ENCODE measurements at places on chromosomes 1 and 21.

GRCh38 chr1:157996433-157996832 lies 3.0 kb downstream of the KIRREL1 start:
- no peak for DNase-seq

DNA sequence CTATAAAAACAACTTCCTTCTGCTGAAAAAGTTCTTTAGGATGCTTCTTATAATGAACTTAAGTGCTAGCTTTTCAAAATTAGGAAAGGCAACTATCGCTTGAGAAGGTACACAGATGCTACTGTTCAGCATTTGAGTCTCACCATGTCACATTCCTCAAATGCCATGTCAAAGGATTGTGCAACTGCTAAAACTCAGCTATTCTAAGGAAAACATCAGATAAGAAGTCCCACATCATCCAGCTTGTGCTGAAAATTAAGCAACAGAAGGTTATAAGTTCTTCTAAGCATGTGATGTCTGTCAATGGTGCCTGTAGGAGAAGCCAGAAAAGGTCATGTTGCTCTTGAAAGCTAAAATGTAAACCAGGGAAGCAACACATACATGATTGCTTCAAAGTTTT lies 36.5 kb downstream of the MCOLN2 start:
- no peak for DNase-seq

- DNase-seq: no peak
Measured at GRCh38 chr1:1063945-1064831, 9.9 kb downstream of the RNF223 start.

DNA sequence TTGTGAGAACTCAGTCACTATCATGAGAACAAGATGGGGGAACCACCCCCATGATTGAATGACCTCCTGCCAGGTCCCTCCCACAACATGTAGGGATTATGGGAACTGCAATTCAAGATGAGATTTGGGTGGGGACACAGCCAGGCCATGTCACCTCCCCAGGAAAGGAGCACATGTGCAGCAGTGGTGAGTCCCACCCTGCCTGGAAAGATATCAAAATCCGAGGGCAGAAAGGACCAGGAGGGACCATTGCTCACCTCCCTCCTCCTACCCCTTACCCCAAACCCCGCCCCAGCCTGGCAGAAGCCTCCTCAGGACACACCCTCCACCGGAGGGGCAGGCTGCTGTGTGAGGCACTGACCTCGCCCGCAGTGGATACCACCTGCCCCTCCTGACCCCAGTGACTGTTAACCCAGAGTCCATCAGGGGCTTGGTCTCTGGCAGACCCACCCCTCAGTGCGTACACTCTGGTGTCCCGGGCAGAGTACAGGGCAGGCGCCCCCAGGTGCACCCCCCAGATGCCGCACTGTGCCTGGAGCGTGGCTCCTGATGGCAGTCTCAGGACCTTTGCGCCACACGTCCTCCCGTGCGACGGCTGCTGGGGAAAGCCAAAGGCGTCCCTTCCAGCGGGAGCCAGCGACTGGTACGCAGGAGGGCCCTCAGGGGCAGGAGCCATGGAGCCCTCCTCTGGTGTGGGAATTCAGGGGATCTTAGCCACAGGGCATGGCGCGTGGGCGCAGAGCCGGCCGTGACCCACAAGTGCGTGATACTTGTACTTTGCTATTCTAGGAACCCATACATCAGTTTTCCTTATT lies 20.9 kb downstream of the PDXK start:
- DNase-seq: no peak

DNA sequence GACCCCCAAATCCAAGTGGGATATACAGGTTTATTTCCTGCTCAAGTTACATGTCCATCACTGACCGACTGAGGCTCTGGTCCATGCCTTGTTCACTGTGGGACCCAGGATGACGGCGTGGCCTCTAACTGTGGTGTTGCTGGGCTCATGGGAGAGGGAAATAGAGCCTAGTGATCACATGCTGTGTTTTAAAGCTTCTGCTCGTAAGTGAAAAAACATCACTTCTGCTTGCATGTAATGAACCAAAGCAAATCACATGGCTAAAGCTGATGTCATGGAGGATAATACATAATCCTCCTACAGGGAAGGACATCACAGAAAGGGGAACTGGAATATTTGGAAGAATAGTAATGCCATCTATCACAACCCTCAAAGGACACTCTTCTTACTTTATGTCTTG lies 107.6 kb downstream of the FASLG start:
- no peak for DNase-seq
